ENCODE measurements at places on chromosomes 2 and 18.
A peak's percentile ranks its signal among the peaks of the same experiment; 100 is the strongest.

GRCh38 chr2:157394928-157395327 lies 49.0 kb downstream of the CYTIP start:
- no peak for DNase-seq

DNA sequence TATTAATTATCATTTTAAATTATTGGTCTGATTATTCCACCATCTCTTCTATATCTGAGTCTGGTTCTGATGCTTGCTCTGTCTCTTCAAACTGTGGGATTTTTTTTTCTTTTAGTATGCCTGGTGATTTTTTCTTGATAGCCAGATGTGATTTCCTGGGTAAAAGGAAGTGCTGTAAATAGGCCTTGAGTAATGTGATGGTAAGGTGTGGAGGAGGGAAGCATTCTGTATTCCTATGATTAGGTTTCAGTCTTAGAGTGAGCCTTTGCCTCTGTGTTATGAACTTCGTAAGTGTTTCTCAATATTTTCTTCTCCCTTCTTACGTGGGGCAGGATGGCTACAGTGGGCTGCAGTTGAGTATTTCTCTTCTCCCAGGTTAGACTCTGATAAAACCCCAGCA lies 103.0 kb downstream of the EHBP1 start:
- DNase-seq = no peak

- DNase-seq = no peak
Measured at GRCh38 chr18:69215161-69215560, 185.5 kb upstream of the DOK6 start.

- DNase-seq = peak; percentile 84
Measured at GRCh38 chr18:43279015-43279744, 1.9 kb upstream of the SYT4 start.

GRCh38 chr2:222756362-222756831 lies 84.9 kb downstream of the MOGAT1 start:
- no peak for DNase-seq

GRCh38 chr2:30583204-30583749 lies 136.2 kb downstream of the LCLAT1 start:
- DNase-seq = no peak

DNA sequence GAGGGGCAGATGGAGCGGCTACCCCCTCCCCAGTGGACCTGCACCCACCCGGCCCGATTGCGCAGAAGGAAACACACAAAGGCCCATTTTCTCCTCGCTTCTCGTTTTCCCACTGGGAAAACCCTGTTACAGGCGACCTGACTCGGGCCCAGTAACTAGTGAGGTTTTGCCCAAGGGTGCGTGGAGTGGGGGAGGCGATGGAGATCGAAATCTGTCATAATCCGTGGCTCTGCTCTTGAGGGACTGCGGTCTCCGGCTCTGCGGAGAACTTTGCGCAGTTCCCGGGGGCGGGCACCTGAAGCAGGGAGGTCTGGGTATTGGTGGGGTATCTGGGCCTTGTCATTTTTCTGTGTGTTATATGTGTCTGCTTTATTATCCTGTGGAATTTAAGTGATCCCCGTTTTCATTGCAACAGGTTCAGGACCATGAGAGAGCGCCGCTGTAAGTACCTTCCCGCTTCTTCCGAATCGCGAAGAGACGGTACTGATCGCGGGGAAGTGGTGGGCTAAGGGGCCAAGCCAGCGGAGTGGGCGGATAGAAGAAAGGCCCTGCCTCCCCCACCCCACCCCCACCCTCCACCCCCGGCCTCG lies 4.0 kb upstream of the HOXD4 start:
- DNase-seq = no peak

DNA sequence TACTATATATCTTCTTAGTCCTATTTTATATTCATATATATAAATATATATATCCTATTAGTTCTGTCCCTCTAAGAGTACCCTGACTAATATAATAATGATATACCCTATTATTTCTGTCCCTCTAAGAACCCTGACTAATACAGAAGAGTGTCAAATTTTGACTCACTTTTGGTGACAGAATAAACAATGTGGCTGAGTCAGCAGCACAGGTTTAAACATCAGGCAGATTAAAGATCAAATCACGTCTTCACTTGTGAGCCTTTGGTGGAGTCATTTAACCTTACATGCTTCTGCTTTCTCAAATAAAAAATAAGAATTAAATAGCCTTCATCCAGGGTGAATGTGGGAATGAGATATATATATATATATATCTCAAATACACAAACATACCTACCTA lies 615.9 kb upstream of the GCFC2 start:
- no peak for DNase-seq

- peak; percentile 35 for DNase-seq
Measured at GRCh38 chr18:12307701-12308385, at the start of gene TUBB6. Gene TUBB6 (plus strand): TSS chr18:12308241. CDS start chr18:12308293, 52 bp downstream.

DNA sequence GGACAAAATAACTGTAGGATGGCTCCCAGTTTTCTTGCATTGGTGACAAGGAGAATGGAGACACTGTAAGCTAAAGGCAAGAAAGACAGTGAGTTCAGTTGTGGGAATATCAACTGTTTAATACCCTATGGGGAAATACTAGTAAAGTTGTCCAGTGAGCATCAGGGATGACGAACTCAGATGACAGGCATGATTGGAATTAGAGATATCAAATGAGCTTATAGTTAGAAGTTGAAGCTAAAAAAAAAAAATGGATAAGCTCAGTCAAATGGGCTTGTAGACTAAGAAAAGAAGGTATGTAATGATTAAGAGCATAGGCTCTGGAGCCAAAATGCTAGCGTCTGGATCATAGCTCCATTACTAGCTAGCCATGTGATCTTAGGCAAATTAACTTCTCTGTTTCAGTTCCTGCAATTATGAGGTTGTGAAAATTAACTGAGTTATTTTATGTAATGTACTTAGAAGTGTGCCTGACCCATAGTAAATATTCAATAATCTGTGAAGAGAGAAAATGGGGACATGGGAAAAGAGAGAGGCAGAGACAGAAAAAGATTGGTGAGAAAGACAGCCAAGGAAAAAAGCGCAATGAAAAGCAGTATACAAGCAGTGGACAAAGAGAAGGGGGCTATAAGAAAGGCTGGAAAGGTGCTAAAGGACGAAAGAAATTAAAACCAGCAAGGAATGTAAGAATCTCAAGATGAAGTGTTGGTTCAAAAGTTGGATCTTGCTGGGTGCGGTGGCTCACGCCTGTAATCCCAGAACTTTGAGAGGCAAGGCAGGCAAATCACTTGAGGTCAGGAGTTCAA lies 95.7 kb upstream of the SLC39A10 start:
- no peak for DNase-seq

DNA sequence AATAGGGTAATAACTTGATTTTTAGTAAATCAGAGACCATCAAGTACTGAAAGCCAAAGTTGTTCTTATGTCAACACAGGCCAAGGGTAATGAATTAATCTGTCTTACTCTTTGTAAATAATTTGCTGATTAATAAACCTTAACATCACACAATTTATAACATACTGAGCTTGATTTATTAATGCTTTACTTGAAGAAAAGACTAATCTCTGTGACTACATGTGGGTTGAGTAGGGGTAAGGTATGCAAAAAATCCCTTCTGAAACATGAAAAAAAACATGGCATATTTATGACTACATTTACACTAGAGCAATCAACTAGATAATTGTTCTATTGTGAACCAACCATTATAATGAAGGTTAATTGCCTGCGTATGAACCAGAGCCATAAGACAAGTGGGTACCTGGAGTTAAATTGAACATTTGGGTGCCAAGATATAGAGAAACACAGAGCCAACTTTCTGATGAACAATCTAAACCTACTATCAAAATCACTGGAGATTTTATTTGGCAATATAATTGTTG lies 67.7 kb upstream of the GRB14 start:
- no peak for DNase-seq

- no peak for DNase-seq
Measured at GRCh38 chr2:183948861-183949260, 649.5 kb upstream of the ZNF804A start.

DNA sequence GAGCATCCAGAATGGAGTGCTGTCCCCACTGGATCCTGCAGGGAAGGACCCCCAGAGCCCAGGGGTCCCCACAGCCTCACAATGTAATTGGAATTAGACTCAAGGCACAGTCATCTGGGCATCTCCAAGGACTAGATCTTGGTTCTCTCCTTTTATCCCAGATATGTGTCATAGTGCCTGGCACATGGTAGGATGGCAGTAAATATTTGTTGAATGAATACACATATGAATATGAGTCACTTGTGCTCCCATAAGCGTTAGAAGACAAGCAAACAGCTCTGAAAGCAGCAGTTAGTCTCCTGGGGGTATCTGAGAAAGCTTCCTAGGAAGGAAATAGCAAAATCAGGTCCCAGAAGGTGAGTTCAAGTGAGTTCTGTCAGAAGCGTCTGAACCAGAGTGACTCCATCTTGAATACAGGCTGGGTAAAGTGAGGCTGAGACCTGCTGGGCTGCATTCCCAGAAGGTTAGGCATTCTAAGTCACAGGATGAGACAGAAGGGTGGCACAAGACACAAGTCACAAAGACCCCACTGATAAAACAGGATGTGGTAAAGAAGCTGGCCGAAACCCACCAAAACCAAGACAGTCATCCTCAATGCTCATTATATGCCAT lies 234.1 kb upstream of the ID2 start:
- no peak for DNase-seq

GRCh38 chr2:74881176-74881575 lies 47.2 kb downstream of the HK2 start:
- no peak for DNase-seq

DNA sequence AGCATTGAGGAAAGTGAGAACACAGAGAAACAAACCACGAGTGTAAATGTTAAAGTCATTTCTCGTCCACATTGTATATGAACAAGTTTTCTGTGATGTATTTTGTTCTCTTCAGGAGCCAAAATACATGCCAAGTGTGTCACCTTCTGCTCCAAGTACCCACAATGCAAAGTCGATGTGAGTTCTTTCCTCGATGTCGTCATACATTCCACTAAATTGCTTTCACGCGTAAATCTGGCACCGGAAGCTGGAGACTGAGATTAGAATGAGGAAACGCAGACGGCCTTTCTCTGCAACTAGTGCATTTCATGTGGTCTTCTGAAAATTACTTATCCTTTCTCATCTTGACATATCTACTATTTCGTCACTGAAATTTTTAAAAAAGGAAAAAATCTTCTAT lies 118.5 kb upstream of the SALL3 start:
- no peak for DNase-seq

DNA sequence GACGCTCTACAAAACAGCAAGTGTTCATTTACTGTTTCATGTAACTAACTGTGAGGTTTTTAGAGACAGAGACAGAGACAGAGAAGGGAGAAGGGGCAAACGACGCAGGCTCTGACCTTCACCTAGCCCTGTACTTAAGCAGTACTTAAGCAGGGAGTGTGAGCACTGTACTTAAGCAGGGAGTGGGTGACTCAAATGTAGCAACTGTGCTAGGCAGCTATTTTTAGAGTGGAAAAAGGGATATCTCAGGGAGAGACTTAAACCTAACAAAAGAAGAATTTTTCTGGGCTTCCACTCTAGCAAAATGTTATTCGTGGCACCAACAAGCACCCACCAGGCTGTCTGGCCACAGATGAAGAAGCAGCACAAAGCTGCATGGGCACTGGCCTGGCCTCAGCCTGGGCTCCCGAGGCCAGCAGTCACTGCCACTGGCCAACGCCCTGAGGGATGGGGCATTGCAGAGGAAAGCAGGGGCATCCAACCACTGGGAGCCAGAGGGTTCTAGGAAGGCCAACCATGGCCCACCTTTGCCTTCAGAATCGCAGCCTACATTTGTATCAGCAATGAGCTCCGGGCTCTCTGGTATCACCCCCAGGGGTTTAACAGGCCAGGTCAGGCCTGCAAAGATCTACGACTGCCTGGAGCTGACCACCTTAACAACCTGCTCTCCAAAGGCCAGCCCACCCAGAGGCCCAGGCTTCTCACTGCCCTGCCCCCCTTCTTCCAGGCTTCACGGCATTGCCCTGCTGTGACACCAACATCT lies 154.3 kb downstream of the TTC32 start:
- no peak for DNase-seq

DNA sequence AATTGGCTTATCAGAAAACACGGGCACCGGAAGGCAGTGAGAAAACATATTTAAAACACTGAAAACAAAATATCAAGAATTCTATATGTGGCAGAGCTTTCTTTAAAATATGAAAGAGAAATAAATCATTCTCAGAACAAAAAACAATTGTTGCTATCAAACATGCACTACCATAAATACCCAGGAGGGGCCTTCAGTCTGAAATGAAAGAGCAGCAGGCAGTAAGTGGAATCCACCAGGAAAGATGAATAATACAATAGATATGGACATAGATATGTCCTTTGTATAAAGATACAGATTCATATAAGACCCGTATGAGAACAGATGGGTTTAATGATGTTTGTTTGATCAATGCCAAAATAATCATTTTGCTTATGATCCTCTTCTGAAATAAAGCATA lies 142.0 kb downstream of the TMEM18 start:
- no peak for DNase-seq

DNA sequence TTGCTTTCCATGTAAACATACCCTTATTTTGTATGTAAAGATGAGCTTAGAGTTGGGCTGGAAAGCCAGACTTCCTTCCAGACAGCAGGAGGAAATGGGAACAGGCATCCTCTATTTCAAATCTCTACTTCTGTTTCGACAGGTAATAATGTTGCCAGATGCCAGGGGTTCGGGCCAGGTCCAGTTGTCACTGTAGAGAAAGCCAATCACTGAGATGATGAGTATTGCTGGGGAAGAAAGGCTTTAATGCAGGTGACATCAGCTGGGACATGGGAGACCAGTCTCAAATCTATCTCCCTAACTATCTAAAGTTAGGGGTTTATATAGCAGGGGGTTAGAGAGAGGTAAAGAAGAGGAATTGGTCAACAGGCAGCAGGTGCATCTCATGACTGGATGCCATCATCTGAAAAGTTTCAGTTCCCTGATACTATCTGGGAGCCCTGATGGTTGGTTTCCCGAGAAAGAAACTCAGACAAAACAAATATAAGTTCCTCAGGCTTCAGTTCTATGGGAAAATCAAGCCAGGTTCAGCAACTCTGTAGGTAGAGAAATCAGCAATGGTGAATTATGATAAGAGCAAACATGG lies 9.3 kb upstream of the MTCL1 start:
- DNase-seq = no peak

- no peak for DNase-seq
Measured at GRCh38 chr2:154740361-154740760, 41.9 kb downstream of the KCNJ3 start.
